ENCODE measurements at places on chromosomes 12 and 14.

DNA sequence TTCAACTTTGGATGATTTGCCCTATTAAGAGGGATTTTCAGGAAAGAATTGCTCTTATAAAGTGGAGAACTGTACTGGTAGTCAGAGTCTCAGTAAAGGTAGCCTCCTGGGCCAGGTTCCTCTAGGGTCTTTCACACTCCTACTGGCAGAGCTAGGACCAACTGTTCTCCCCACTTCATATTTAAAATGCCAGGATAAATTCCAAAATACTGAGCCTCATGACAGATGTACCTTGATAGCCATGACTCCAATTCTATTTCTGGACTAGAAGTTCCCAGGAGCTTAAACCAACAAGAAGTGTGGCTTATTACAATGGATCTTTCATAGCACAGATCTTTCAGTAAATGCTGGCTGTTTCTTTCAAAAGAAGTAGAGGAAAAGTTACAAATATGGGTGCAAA, 126.5 kb downstream of the C12orf75 start:
- no peak for DNase-seq

- no peak for DNase-seq
Measured at GRCh38 chr12:124194893-124195566, 99.9 kb upstream of the RFLNA start.

- no peak for DNase-seq
Measured at GRCh38 chr12:2668816-2669215, 126.0 kb upstream of the FKBP4 start.

DNA sequence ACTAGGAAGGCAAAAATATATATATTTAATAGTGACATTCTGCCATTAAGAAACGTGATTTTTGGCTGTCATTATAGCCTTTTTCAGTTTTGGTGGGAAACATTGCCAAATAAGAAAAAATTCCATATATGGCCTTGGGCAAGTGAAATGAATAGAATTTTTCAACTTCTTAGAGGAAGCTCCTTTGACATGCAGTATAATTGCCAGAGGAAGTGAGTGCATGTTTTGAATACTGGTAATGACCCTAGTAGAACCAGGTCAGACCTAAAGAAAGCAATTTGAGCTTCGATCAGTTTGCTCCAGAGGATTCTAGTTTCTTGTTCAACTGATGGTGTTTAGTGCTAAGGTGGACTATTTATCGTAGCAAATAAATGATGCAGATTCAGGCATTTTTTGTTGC, 26.2 kb upstream of the TRIM9 start:
- DNase-seq, result no peak

DNA sequence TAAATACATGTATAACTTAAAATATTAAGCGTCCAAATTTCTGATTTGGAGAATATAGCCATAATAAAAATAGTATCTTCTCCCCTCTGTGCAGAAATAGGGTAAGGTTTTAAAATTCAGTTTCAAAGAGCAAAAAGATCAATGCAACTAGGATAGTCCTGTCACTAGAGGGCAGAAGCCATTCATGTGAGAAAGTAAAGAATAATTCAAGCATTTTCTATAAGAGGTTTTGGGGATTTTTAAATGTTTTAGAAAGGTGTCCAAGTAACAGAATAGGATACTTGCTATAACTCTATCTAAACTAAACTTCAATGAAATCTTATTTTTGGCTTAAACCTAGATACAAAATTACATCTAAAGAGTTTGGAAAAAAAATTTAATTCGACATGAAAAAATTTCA, 50.3 kb downstream of the ADAMTS20 start:
- DNase-seq, result no peak

DNA sequence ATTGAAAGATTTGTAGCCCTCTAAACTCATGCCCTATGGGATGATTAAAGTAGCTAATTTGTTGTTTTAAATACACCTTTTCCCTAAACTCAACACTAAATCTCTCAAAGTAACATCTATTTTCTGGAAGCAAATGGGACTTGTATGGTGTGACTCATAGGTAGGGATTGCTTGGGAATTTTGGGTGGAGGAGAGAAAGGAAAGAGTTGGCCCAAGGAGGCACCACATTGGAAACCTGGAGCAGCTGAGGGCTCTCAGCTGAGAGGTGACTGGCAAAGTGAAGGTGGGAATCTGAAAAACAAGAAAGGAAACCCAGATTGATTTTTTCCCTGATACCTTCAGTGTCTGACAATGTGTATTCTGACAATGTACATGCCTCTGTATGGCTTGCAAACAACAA, 114.8 kb upstream of the PRICKLE1 start:
- DNase-seq, result no peak

- DNase-seq, result no peak
Measured at GRCh38 chr12:94793191-94793595, 142.8 kb upstream of the TMCC3 start.

DNA sequence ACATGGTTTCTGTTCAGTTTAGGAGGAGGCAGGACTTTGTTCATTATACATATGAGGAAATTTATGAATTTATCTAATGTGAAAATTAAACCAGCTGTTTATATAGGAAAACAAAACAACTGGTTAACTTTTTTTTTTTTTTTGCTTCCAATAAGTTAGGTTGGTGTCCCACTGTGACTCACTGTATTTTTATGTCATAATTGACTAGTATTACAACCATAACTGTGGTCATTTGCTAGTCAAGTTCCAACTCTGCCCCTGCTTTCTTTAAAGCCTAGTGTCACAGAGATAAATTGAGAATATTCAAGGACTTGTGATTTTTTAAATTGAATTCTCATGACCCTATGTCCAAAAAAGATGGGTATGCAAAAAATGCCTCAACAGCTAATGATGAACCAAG, 227.7 kb downstream of the BCAT1 start:
- DNase-seq, result no peak

GRCh38 chr12:107107381-107107780, 14.0 kb upstream of the CRY1 start:
- DNase-seq, result no peak

- no peak for DNase-seq
Measured at GRCh38 chr12:23944067-23944466, 5.4 kb downstream of the SOX5 start.

GRCh38 chr12:62379026-62379722, 87.5 kb upstream of the MON2 start:
- DNase-seq, result no peak

DNA sequence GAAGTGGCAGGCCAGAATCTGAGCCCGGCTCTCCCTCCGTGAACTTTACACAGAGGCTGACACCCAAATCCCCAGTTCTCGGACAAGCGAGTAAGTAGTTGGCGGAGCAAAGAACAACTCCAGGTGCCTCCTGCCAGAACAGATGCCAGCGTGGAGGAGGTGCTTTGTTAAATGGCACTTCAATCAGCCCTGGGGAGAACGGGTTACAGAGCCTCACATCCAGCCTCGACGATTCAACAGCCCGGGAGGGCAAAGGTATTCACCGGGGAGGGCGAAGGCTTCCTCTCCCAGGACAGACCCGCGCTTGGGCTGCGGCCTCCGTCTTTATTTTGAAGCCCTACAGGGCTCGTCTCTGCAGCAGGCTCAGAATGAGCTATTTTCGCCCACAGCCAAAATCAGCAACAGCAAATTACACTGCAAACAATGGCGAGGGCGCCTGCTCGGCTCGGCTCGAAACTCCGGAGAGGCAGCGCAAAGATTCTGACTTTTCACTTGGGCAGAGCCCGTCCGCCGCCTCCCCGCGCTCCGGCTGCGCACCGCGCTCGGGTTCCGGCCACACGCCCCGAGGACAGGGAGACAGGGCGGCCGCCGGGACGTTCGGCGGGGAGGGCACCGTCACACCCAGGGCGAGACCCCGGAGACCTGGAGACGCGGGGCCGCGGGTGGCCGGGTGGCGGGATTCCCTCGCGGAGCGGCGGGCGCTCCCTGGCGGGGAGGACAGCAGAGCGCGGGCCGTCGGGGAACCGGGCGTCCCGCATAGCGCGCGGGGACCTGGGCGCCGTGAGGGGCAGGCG, 811 bp downstream of the TMCC3 start:
- no peak for DNase-seq

DNA sequence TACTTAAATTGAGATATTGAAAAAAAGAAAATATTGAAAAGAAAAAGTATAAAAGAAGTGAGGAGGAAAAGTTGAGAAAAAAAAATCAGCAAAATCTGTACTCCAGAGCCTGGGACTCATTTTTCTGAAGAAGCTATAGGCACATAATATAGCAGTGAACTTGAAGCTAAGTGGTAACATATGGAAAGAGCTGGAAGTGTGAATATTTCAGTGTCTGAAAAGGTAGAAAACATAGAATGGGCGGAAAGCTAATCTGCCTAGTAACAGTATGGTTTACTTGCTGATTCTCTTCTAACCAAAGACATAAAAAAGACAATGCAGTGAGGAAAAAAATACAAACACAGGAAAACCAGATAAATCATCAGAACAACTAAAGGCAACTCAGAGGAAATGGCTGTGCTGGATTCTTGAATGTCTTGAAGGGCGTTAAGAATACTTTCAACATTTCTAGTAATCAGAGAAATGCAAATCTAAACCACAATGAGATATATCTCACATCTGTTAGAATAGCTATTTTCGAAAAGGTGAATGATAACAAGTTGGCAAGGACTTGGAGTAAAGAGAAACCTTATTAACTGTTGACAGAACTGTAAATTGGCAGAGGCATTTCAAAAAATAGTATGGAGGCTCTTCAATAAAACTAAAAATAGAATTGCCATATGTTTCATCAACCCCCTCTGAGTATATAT, 784.6 kb downstream of the LRFN5 start:
- DNase-seq, result no peak

DNA sequence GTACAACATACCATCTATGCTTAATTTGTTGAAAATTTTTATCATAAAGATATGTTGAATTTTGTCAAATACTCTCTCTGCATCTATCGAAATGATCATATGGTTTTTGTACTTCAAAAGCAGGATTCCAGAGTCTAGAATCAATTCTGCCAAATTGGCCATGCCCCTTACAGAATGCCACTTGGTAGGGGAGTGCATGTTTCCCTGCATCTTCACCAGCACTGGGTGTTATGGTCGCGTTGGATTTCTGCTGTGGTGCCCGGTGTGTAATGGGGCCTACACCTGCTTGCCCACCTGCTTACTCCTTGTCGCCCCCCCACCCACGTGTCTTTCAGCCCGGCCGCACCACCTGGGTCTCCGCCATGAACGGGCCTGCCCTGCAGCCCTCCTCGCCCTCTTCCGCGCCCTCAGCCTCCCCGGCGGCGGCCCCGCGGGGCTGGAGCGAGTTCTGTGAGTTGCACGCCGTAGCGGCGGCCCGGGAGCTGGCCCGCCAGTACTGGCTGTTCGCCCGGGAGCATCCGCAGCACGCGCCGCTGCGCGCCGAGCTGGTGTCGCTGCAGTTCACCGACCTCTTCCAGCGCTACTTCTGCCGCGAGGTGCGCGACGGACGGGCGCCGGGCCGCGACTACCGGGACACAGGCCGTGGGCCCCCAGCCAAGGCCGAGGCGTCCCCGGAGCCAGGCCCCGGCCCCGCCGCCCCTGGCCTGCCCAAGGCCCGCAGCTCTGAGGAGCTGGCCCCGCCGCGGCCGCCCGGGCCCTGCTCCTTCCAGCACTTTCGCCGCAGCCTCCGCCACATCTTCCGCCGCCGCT, 12.3 kb downstream of the SH2B3 start:
- no peak for DNase-seq

DNA sequence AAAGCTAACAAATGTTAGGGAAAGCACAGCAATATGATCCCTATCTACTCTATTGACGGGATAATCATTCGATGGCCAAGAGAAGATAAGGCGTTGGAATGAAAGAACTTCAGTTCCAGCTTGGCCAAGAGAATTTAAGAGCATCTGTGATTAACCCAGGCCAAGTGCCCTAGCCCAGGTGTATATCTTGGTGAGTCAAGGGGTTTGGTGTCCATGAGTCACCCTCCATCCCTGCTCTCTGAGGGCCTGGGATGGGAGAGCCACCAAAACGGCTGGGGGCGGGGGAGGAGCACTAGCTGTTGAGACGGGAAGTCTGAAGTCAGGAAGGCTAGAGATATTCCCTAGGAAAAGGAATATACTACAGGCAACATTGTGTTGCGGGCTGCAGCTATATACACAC, 13.0 kb downstream of the TBPL2 start:
- DNase-seq, result no peak

DNA sequence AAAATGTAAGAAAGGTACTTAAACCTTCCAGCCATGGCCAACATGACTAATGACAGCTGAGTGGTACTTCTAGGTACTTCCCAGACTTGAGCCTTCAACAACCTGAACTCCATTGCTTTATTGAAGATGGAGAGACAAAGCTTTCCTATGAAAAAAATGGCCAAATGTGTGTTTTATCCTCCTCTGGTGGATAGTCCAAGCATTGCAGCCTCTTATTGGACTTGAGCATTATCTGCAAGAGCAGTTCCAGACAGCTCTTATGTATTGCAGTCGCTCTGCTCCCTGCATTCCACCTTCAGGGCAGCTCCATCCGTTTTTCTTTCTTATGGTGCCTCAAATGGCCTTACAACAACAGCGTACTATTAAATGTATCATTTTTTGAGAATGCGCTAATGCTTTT, 588.2 kb downstream of the NRXN3 start:
- DNase-seq, result no peak

- no peak for DNase-seq
Measured at GRCh38 chr12:75121036-75121705, 88.5 kb downstream of the KCNC2 start.

DNA sequence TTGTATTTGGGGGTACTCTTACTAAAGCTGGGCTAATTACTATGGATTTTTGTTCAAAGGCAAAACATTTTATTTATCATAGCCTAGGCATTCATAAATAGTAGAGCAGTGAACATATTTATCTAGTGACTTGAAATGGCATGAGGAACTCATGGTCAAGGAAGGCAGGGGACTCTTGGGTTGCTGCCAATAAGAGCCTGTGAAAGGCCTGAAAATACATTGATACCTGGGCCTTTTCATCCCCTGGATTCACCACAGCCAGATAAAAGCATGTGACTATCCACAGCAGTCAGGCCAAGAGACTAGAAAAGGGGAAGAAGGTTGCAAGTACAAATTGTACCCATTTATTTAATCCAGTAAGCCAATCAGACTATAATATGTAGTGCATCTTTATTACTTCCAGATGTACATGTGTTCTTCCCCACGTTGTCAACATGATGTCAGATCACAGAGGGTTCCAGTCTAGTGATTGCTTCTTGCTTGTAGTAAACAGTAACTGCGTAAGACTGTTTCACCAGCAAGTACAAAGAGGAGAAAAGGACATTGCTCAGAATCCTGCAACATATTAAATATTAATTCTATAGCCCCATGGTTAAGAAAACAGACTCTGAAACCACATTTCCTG, 409.7 kb downstream of the NOVA1 start:
- no peak for DNase-seq

DNA sequence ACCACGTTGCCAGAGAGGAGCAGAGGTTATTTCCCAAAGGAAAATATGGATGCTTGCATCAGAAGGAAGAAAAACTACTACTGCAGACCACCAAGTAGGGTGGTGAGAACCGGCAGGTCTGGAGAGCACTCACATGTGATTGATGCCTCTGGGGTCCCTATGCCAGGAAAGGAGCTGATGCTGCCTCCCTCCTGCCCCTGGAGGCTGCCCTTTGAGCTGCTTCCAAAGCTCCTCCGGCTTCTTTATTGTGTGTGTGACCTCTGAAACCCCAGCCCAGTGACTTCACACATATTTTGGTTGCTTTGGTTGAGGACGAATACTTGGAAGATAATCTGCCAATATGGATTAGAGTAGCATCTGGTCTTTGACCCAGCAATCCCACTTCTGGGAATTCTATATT, 133.4 kb downstream of the AACS start:
- DNase-seq, result no peak

- no peak for DNase-seq
Measured at GRCh38 chr14:81305743-81306142, 85.0 kb upstream of the GTF2A1 start.

- no peak for DNase-seq
Measured at GRCh38 chr14:64563696-64564095, 13.9 kb downstream of the PPP1R36 start.
